Adrenal gland (tissue), 19 donors: ENCODE measurements at places on chromosomes 2 and 18.

GRCh38 chr18:35577045-35577848 lies 4.3 kb upstream of the GALNT1 start:
- DNase-seq: no peak

- DNase-seq: no peak
Observed at GRCh38 chr18:13378150-13378549, 159.6 kb downstream of the LDLRAD4 start.

- DNase-seq: no peak
Observed at GRCh38 chr2:6637330-6637729, 228.4 kb downstream of the CMPK2 start.

DNA sequence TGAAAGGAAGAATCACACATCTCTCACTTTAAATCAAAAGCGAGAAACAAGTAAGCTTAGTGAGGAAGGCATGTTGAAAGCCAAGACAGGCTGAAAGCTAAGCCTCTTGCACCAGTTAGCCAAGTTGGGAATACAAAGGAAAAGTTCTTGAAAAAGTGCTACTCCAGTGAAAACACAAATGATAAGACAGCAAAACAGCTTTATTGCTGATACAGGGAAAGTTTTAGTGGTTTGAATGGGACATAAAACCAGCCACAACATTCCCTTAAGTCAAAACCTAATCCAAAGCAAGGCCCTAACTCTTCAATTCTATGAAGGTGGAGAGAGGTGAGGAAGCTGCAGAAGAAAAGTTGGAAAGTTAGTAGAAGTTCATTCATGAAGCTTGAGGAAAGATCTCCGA lies 28.0 kb downstream of the LIMS1 start:
- no peak for DNase-seq
